AG04449 (cell line): ENCODE measurements at places on chromosomes 2 and 18.

- no peak for DNase-seq
Measured at GRCh38 chr2:220166616-220167015, 539.2 kb downstream of the SLC4A3 start.

DNA sequence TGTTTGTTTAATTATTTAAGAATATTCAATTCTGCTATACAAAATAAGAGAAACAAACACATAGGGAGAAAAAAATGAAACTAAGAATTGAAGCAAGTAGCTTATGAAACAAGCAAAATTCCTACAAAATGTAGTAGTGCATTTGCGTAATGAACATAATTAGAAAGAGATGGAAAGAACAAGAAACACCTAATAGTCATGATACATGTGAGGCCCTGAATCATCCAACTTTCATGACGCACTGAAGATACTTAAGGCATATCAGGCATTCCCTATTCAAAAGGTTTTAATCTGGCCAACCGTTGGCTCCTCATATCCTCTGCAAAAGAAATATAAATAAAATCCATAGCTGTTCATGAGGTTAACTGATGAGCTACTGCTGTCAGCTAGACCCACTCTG, 14.5 kb upstream of the NAB1 start:
- no peak for DNase-seq

GRCh38 chr2:44821500-44821899, 120.0 kb upstream of the SIX3 start:
- no peak for DNase-seq

GRCh38 chr2:105546628-105546974, 147.8 kb upstream of the FHL2 start:
- no peak for DNase-seq

- no peak for DNase-seq
Measured at GRCh38 chr2:173874894-173875237, 90.3 kb downstream of the SP3 start.

DNA sequence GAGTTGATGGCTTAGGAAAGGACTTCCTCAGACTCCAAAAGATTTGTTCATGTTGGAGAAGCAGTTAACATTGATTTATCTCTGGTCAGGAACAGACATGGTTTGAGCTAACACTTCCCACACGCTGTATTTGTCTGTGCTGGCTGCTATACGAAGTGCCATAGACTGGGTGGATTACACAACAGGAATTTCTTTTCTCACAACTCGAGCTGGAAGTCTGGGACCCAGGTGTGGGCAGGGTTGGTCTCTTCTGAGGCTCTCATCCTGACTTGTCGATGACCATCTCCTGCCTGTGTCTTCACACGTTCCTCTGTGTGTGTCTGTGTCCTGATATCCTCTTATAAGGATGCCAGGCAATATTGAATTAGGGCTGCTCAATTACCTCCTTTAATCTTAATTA, 163.4 kb upstream of the BCL2L11 start:
- no peak for DNase-seq

- DNase-seq: no peak
Measured at GRCh38 chr2:44614940-44615339, 253.2 kb downstream of the CAMKMT start.
